Stimulated activated CD8-positive, alpha-beta memory T cell treated with anti-CD3 and anti-CD28 coated beads, Interleukin-4, amount 100 ng/mL, for 24 hours (primary cell): ENCODE measurements at places on chromosomes 5 and 9.

GRCh38 chr9:94779031-94779430, 52.5 kb downstream of the AOPEP start:
- DNase-seq = no peak

- DNase-seq = no peak
These were observed 47.7 kb downstream of the FTMT start for GRCh38 chr5:121899346-121899745.

DNA sequence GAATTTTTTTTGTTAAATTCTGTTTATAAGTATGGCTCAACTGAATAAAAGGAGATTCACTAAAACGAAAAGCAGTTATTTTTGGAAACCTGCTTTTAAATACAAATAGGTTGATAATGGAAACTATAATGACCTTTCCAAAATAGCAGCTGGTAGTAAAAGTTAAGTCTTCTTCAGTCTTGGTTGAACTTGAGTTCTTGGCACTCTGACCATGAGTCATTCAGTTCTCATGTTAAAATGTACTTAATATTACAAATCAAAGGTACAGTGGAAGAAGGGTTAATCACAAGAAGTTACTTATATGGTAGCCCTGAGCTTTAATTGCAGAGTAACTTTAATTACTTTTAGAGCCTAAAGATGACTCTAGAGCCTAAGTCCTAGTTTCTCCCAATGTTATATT, 62.1 kb downstream of the KLF9 start:
- no peak for DNase-seq

- DNase-seq = no peak
These were observed 24.9 kb upstream of the C5orf63 start for GRCh38 chr5:127098241-127098640.

GRCh38 chr9:91660521-91660920, 236.9 kb upstream of the NFIL3 start:
- DNase-seq = no peak

GRCh38 chr9:102778746-102779145, 216.4 kb upstream of the CYLC2 start:
- DNase-seq = no peak

DNA sequence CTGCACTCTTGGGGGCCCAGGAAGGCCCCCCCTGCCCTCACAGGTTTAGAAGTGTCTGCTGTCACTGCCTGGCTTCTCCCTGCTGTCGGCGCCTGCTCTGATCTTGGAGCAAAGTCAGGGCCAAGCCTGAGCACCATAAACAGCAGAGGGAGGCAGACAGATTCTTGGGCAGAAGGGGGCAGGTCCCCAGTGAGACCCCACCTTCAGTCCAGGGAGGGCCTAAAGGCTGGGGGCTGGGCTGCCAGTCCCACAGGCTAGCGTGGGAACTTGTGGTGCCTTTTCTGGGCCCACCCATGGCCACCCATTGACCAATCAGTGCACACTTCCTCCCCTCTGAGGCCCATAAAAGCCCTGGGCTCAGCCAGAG, 124.0 kb downstream of the OLFM1 start:
- no peak for DNase-seq

GRCh38 chr5:141623186-141623585, 4.4 kb upstream of the DIAPH1 start:
- DNase-seq = no peak

DNA sequence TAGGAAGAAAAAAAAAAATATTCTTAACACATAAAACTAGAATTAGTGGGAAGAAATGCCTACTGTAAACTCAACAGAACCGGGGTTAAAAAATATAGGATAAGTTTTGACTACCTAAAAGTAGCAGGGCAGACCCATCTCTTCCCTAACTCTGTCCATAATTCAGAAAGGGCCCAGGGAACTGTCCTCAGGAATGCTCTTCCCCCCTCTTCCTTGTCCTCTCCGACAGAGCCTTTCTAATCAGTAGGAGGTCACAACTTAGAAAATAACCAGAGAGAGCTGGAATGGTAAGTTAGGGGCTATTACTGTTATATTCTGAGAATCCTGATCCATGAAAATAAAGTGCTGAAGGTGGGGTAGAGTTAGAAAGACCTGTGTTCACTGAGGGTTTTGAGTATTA, 22.2 kb downstream of the PIK3R1 start:
- no peak for DNase-seq

GRCh38 chr9:120829650-120830049, 13.1 kb downstream of the PSMD5 start:
- no peak for DNase-seq

DNA sequence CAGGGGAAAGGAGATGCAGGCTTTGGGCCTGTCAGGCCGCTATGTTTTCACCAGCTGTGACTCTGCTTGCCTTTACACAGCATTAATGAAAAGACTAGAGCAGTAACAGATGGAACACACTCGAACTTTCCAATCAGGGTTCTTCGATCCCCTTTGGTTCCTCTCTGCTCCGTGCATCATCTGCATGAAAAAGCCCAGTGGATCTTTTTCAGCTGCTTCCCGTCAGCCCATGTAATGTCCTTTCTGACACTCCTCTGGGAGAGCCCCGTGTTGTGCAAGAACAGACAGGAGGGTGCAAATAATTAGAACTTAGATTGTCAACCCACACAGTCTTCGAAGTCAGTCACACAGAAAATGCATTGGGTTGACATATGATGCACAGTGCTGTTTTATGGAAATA, 448.9 kb upstream of the ZNF462 start:
- no peak for DNase-seq

DNA sequence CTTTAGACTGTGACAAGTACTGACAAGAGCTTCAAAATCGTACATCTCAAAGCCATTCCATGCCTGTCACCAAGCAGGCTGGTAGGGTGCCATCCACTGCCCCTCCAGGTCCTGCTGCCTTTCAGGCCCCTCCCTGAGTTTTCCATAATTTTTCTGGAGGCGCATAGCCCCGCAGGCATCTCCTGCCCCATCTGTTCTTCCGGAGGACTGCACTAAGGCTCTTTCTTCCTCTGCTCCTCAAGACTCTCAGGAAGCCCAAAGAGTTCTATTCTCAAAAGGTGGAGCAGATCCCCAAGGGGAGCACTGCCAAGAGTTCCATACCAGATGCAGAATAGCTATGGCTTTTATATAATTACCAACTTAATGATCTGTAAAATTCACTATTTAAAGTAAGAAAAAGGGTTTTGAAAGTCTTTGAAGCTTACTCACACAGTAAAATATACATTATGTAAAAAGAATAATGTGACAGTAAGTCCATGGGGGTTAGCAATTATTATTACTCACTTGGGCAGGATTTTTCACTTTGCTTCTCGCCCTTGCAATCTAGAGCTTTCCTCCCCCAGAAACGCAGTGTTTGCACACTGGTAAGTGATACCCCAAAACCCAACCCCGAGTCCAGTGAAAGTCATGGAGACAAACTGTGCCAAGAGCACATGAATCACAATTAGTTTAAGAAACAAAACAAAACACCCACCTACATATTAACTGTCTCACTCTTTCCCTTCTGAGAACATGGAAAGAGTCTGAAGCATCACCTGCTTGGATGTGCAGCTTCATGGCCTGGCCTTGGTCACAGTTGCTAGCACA, 114.1 kb upstream of the DAPK1 start:
- no peak for DNase-seq

- DNase-seq = peak; percentile 12
These were observed 2.1 kb upstream of the TTLL11 start for GRCh38 chr9:122095010-122095767.

GRCh38 chr5:120152472-120152871, 311.6 kb upstream of the PRR16 start:
- no peak for DNase-seq
